GM12891 (cell line): ENCODE measurements at places on chromosomes 1 and 21.
A peak's percentile ranks its signal among the peaks of the same experiment; 100 is the strongest.

DNA sequence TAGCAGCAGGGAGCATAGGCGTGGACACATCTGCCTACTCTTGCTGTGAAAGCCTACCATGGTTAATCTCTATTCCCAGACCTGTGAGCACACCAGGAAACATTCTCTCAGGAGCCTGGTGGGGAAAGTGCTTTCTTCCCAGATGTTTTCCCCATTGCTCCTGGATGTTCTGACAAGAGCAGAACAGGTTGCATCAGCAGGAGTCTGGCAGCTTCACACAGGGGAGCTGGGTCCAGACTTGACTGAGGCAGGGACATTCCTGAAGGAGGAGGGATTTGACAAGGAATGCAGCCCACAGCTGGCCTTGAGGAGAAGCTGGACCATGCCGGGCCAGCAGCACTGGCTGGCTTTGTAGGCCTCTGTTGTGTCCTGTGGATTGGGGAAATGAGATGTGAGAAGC is 21.0 kb upstream of the ARTN start:
- DNase-seq = no peak

- no peak for DNase-seq
Observed at GRCh38 chr1:40256401-40257084, 1.5 kb upstream of the ZMPSTE24 start.

- DNase-seq = no peak
Observed at GRCh38 chr1:106456832-106457231, 599.6 kb upstream of the PRMT6 start.

GRCh38 chr1:40161888-40162397 is 756 bp downstream of the RLF start:
- DNase-seq = no peak

- DNase-seq = no peak
Observed at GRCh38 chr1:79117376-79117775, 110.8 kb upstream of the ADGRL4 start.

GRCh38 chr1:25096307-25097150 is 135.8 kb downstream of the SYF2 start:
- no peak for DNase-seq

DNA sequence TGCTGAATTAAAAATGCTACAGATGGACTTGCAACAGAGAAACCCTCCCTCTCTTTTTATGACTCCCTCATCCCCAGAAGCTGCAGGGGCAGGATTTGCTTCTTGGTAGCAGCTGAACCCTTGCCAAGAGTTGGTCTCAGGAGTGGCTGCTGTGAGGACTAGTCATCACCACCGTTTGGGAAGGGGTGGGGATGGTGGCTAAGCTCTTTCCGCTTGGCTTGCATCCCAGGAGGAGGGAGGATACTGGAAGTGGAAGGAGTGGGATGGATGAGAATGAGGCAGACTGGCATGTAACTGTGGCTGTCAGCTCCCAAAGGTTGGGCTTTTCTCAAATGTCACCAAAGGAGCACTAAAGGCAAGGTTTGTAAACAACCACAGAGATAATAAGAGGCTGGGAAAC is 50.8 kb upstream of the COL24A1 start:
- DNase-seq = no peak

- no peak for DNase-seq
Observed at GRCh38 chr1:86259390-86259789, 102.8 kb upstream of the COL24A1 start.

DNA sequence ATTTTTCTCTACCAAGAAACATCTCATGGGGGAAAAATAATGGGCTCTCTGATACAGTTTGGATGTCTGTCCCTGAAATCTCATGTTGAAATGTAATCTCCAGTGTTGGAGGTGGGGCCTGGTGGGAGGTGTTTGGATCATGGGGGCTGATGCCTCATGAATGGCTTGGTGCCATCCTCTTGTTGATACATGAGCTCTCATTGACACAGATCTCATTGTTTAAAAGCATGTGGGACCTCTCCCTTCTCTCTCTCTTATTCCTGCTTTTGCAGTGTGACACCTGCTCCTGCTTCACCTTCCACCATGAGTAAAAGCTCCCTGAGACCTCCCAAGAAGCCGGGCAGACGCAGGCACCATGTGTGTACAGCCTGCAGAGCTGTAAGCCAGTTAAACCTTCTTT is 332.5 kb upstream of the NRIP1 start:
- no peak for DNase-seq

DNA sequence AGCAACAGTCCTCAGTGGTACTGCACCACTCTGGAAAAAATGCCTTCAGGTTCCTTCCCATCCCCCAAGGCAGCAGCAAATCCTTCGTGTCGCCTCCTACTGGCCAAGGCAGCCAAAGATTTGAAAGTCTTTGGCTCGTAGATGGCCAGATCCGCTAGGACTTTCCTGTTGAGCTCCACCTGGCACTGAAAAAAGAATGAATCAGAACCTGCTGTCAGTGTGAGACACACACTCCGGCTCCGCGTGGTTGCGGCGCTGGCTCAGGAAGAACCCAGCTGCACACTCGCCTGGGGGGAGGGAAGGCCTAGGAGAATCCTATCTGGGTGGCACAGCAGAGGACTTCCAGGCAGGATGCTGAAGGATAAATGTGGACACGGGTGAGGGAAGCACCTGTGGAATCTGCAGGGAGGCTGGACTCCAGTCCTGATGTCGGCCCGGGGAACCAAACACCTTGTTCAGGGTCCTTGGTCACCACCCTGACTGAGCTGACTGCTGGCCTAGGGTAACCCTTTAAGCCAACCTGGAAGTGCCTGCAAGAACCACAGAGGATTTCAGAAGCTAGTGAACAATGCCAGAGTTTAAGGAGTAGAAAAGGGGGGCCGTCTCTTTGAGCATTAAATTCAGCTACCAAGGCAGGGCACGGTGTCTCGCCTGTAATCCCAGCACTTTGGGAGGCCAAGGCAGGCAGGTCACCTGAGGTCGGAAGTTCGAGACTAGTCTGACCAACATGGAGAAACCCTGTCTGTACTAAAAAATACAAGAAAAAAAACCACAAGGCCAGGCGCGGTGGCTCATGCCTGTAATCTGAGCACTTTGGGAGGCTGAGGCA is 3.2 kb upstream of the CCNL2 start:
- DNase-seq = no peak

- no peak for DNase-seq
Observed at GRCh38 chr1:197307136-197307535, 39.1 kb downstream of the CRB1 start.

GRCh38 chr1:112445596-112445995 is 49.6 kb downstream of the CTTNBP2NL start:
- no peak for DNase-seq

DNA sequence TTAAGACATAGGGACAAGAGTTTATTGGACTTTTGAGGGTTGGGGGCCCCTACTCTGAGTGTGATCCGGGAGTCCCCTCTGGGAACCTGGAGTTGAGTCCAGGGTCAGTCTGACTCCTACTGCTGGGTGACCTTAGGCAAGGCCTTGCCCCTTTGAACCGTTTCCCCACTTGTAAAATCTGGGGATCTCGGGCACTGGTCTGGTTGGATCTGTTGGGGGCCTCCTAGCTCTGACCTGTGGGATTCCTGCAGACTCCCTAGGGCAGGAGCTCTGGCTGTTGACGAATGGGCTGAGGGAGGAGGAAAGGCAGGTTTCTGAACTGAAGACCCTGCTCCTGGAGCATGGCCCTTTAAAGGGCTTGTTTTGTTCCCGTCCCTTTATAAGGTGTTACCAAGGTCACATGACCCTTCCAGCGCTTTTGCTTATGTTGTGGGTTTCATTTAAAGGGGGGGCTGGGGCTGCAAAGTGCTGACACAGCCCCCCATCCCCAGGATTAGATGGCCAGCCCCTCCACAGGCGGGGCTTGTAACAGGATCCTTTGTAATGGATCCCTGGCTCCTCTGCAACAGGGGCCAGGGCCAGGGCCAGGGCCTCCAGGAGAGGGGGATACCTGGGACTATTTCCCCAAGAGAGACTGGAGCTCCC is 50.7 kb downstream of the YARS1 start:
- DNase-seq = no peak

- DNase-seq = no peak
Observed at GRCh38 chr1:100130552-100131077, 2.1 kb downstream of the SASS6 start.

DNA sequence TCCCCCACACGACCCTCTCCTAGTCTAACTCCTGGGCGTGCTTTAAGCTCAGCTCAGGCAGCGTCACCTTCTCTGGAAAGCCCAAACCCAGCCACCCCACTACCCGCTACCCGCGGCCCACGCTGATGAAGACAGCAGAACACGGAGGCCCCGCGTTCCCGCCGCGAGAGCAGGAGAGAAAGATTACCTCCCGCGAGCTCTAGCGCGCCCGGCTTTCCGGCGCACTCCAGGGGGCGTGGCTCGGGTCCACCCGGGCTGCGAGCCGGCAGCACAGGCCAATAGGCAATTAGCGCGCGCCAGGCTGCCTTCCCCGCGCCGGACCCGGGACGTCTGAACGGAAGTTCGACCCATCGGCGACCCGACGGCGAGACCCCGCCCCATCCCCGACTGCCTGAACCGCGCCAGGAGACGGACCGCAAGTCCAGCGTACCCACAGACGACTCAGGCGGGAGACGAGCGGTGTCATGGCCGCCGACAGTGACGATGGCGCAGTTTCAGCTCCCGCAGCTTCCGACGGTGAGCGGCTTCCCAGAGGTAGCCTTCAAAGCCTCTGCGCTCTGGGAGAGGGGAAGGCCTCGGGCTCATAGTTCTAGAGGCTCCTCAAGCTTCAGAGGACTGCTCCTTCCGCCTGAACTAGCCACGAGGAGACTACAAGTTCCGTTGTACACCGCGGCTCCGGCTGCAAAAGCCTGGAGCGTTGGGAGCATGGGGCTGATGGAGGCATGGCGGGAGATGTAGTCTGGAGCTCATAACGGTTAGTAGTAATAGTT is at the start of the genes MUTYH and TOE1:
Gene MUTYH (minus strand): TSS at position 652 of the 770 bp plus-strand sequence. CDS start 5,935 bp downstream, outside the sequence.
Gene TOE1 (plus strand): TSS at position 382 of the 770 bp plus-strand sequence. CDS start 83 bp downstream, at position 465.
- peak; percentile 94 for DNase-seq

GRCh38 chr1:148334339-148335130 is 148.6 kb downstream of the PPIAL4G start:
- peak; percentile 29 for DNase-seq

- no peak for DNase-seq
Observed at GRCh38 chr1:61117283-61117682, 34.9 kb downstream of the NFIA start.

GRCh38 chr1:183814121-183814681 is 9.3 kb downstream of the RGL1 start:
- no peak for DNase-seq

DNA sequence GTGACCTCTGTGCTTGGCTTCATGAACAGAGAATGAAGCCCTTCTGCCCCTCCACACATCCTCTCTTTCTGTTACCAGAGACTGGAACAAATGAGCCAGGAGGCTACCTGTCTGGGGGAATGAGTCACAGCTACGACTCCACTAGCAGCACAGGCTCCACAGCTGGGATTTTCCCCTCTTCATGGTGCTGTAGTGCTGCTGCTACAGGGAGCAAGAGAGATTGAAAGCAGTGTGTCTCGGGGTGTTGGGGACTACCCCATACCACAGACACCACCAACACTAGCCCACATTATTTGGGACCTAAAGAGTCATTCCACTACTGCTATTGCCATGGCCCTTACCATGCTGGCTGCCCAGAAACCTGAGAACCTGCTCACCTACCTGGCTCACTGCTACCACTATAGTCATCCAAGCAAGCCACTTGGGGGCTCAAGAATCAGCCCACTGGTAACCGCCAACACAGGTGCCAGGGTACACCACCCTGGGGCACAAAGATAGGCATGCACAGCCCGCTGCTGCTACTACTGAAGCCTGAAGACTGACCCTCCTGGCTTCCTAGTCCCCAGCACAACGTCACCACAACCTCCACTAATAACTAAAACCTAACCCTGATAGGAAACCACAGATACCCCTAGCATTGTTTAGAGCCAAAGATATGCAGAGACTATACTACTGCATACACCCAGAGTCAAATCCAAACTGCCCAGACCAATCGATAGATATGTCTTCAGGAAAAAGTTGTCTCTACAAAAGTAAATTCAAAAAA is 17.7 kb downstream of the CD1E start:
- no peak for DNase-seq

GRCh38 chr1:102799496-102799895 is 308.8 kb downstream of the COL11A1 start:
- DNase-seq = no peak

DNA sequence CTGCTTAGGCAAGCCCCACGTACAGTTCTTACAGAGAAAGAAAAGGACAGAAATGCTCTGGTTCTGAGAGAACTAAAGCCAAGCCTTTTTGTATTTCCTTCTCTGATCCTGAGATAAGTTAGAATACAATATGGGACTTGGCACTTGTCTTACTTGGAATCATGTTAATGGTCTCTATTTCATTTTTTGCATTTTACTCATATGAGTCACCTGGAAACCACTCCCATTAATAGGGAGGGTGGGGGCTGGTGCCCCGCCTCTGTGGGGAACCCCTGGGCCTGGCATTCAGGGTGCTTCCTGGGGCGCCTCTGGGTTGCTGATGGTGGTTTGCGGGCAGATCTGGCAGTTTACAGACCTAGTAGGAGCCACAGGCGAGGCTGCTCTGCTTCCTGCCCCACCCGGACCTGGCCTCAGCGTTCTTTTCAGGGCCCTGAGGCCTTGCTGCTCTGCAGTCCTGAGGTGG is 26.7 kb downstream of the TSPAN2 start:
- no peak for DNase-seq

DNA sequence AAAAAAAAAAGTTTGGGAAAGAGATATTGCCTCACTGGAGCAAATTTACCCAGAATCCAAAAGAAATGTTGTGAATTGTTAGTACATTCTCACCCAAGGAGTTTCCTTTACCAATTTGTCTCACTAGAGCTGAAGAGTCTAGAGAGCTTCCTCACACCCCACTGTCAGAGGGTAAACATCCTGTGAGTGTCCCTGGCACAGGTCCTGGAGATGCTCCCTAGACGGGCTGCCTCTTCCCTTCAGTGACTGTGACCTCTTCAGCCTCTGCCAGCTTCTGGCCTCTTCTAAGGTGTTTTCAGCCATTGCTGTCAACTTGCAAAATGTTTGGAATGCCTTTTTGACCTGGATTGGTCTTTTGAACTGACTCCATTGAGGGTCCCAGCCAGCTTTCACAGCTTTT is 159.4 kb downstream of the DHRS3 start:
- no peak for DNase-seq

- DNase-seq = peak; percentile 82
Observed at GRCh38 chr1:23554481-23555269, 4.6 kb downstream of the ID3 start.

- no peak for DNase-seq
Observed at GRCh38 chr1:200912737-200913407, 18.2 kb downstream of the INAVA start.

DNA sequence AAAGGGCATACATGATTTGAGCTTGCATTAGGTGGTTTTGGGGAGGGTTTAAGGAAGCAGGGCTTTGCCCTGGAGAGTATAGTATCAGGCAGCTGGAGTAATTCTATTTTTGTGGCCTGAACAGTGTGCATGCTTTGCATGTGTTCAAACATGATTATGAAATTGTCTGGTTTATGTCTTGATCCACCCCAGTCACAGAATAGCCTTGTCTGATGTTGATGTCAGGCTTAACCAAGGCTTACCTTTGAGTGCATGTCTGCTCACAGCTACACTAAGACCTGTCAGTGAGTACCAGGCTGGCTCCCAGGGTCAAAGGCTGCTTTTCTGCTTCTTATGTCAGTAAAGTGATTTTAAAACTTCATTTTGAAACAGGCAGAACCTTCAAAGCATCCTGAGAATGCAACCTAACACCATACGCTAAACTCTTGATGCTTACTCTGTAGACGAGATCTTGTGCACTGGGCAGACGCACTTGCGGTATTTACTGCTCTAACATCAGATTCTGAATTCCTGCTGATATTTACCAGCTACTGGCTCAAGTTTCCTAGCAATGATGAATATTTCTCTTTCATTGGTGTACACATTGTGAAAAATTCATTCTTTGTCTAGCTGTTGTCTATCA is 78.9 kb downstream of the MAP3K21 start:
- DNase-seq = no peak
